ENCODE measurements at places on chromosomes 1 and 21.

DNA sequence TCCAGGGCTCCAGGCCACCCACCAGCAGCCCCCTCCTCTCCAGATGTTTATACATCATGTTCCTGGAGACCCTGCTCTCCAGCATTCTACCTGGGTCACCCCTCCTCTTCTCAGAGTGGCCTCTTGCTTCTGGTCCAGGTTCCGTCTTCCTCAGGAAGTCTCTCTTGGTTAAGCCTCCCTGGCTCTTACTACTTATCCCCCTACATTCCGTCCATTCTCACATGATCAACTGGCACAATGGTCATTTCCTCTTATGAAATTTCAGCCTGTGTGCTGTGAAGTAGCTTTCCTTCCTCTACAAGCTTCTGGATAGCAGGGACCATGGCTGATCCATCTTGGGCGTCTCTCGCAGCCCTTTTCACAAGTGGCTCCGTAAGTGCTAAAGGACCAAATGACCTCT, 33.9 kb upstream of the ATP2B4 start:
- no peak for DNase-seq

GRCh38 chr21:43739621-43740435, 20.9 kb downstream of the PDXK start:
- DNase-seq, result no peak

GRCh38 chr21:44306936-44307704, 7.3 kb downstream of the PFKL start:
- DNase-seq, result no peak

- no peak for DNase-seq
Measured at GRCh38 chr1:56216218-56216617, 363.1 kb downstream of the PLPP3 start.

DNA sequence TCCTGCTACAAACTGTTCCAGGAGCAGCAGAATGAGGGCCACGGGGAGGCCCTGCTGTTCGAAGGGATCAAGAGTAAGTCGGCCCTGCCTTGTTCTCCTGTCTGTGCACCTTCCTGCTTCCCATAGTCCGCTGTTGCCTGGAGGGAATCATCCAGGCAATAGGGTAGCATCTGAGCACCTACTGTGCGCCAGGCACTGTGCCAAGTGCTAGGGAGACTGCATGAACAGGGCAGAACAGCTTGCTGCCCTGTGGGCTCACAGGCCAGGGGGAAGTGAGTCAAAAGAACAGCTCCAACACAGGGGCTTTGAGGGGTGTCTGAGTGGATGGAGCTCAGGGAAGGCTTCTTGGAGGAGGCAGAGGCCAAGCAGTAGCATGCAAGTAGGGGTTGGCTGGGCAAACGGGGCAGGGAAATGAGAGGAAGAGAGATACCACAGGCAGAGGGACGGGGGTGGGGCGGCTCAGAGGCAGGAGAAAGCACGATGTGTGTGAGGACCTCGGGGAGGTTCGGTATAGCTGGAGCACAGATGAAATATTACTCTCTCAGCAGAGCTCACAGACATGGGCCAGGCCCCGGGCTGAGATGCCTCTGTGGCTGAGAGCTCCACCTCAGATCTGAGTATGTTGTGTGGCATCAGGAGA, 15.5 kb upstream of the PADI6 start:
- no peak for DNase-seq

DNA sequence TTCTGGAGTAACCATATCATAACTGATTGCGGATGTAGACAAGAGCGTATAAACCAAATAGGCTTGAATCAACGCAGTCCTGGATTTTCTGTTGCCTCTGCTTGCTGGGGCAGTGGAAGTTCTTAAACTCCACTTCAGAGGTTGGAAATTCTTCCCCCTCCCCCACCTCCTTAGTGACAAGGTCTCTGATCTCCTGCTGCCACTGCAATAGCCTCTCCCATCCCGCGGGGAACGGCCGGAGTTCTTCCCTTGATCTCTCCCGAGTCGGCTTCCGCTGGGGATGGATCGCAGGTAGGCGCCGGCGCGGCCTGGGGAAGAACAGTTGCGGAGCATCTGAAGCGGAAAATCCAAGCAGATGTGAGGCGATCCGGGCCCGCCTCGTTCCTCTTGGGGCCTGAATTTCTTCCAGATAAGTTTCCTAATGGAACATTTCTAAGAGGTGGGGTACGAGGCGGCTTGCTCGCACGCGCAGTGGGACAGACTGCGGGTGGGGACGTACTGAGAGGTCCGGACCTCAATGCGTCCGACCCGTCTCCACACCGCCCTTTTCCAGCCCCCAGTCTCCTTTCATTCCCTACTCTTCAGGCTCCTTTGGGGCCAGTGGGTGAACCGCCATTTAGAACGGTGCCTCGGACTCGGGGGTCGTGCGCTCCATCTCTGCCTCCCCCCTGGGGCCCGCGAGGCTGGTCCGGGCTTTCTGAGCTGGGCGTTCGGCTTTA, 3.1 kb upstream of the SIM2 start:
- no peak for DNase-seq

DNA sequence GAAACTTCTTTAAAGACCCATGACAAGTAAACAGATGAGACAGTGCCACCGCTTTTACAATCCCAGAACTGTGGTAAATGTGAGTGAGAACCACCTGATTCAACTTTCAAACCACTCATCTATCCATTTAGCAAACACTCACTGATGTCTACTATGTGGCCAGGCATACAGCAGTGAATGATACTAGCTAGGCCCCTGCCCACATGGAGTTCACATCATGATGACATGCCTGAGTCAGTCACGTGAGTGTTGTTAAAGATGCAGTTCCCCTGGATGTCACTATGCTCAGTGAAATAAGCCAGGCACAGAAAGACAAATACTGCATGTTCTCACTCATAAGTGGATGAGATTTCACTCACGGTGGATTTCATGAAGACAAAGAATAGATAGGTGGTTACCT, 28.4 kb downstream of the STX6 start:
- DNase-seq, result no peak

DNA sequence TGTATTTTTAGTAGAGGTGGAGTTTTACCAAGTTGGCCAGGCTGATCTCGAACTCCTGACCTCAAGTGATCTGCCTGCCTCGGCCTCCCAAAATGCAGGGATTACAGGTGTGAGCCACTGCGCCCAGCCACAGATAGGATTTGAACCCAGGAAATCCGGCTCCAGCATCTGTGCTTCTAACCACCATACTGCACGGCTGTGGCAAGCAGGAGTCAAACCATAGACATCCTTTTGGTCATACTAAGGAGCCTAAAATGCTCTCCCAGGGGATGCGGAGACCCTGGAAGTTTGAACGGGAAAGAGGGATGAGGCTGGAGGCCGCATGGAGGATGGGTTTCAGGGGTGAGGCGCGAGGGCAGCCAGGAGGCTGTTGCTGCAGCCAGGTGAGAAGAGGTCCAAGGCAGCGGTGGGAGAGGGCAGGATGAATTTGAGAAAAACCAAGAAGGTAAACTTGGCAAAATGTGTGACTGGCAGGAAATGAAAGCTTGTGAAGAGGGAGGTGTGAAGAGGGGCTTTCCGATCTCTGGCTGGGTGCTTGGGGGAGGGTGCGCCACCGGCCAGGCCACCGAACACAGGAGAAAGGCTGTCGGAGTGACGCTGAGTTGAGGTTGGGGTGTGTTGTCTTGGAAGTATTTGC, 24.0 kb upstream of the CDK18 start:
- DNase-seq, result no peak

DNA sequence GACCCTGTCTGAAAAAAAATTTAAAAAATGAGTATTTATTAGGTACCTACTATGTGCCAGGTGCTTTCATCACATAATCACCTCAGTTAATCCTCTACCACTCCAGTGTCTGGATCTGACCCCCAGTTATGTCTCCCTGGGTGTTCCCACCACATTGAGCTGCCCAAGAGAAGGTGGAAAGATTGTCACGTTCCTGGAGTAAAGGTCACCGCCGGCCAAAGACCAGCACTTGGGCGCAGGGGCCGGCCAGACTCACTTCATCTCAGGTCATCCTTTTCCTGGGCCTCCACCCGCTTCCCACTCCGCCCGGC, 714 bp downstream of the PYCR2 start:
- DNase-seq, result no peak

GRCh38 chr1:66927528-66927927, 2.7 kb downstream of the MIER1 start:
- DNase-seq, result no peak

DNA sequence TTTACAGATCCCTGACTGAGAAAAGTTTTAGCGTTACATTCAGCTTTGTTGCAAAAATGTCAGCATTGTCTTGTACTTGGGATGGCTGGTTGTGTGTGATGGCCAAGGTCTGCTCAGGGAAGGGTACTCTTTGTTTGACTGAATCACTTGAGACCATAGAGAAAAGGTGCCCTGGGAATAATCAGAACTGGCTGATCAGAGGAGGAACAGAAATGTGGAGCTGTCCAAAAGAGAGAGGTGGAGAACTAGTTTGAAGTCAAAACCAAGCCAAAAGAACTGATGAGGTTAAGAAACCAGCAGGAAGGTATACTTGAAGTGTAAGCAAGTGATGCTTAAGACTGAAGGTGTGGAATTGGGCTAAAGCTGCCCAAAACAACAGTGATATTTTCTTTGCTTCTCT, 107.6 kb upstream of the LYPLAL1 start:
- DNase-seq, result no peak

GRCh38 chr1:11570821-11571380, 83.3 kb downstream of the FBXO2 start:
- no peak for DNase-seq

DNA sequence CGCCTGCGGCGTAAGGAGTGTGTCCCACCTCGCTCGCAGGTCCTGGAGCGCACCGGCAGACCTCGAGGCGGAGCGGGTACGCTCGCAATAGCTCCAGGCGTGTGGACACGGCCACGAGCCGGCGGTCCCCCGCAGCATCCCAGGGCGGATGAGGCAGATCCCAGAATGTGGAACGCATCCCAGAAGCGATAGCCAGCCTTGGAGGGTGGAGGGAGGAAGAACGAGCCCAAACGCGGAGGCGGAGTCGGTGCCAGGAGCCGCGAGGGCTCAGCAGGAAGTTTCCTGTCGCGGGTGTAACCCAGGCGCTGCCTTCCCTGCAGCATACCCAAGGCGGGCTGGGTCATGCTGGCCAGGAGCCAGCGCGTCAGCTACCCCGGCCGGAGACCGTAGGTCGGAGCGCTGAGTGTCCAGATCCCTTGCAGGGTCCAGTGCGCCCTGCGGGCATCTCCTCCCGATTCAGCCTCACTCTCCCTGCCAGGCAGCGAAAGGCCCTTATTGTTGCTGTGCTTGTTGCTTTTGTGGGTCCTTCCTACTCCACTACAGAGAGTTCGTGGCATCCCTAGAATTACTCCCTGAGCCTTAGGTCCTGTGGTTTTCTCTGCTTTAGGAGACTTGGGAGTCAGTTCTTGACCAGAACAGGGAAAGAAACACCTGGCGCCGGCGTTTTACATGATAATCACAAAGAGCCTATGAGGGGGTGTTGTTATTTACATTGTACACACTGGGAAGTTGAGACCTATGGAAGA, 27.7 kb downstream of the STYXL2 start:
- peak; percentile 5 for DNase-seq

DNA sequence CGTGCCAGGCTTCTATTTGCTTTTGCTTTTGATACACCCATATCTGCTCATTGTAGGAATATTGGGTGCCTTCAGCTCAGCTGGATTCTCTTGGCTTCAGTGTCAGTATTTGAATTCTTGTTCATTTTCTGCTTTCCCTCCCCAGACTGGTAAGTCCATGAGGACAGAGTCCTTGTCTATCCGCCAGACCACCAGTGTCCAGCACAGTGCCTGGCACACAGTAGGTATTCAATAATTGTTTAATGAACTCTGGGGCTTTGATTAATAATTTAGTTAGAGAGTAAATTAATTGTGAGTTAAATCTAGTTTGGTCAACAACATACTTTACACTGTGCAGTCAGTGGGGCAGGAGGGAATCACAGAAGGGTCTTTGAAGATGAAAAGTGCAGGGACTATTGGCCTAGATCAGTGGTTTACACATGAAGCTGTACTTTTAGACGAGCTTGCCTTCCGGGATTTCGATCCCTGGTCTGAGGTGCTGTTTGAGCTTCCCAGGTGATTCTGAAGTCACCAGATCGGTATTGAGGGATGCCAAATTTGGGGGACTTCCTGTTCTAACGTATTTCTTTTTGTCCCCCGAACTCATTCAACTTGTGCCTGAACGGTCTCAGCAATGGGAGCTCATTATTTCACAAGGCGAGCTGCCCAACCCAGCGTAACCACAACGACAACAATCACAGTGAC, 119.1 kb upstream of the JUN start:
- no peak for DNase-seq

DNA sequence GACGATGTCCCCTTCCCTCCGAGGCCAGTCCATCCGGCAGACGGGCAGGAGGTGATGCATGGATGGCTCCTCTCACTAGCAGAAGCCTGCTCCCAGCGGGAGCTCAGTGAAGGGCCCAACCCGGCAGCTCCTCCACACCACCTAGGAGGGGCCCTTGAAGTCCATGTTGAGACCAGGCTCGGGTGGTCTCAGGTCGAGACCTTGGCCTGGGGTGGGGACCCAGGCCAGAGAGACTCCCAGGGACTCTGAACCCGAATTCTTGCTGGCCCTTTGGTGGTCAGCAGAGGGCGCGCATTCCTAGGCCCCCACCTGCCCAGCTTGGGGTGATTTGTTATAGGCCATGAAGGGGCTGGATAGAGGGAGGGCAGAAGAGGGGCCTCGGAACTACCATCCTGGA, 642 bp upstream of the NT5C1A start:
- DNase-seq, result no peak

- DNase-seq, result no peak
Measured at GRCh38 chr1:202289009-202289408, 52.7 kb downstream of the UBE2T start.

- no peak for DNase-seq
Measured at GRCh38 chr21:16086936-16087335, 357.2 kb downstream of the USP25 start.

DNA sequence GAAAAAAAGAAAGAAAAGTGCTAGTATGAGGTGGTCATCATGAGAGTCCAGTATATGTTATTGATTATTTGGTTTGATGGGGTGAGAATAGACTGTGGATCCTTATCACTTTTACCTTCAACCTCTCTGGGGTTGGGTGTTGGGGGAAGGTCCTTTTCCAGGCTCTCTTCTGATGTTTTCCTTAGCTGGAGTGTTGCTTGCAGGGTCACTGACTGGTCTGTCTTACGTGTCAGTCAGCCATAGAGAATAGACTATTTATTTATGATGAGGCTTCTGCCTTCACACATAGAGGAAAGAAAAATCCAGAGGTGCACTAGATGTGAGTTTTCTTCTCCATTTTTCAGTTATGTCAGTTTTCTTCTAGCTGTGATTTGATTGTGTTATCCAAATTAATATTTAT, 36.5 kb downstream of the MAP3K21 start:
- no peak for DNase-seq

Measured in stimulated activated CD4-positive, alpha-beta T cell treated with anti-CD3 and anti-CD28 coated beads, TNF-alpha, amount 100 ng/mL, for 1 hour (primary cell).